Caco-2 (cell line): ENCODE measurements at places on chromosomes 12 and 14.

DNA sequence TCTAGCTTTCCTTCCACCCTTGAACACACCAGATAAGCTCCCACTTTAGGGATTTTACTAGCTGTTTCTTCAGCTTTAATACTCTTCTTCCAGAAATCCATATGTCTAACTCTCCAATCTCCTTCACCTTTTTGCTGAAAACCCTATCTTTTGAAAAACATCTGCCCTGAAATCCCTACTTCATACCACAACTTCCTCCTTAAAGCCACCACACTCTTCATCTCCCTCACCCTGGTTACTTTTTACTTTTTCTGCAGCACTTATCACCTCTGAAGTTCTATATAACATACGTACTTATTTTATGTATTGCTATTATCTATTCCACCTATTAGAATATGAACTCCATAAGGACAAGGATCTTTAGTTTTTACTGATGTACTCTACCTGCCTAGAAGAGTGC lies 28.6 kb upstream of the PTPRQ start:
- H3K27me3 ChIP-seq, result no peaks in the 10 kb centered on the region
- no peaks in the 10 kb centered on the region for H3K4me1 ChIP-seq
- no peak for DNase-seq
- H3K4me3 ChIP-seq, result no peak overlapping the region

- no peak overlapping the region for H3K27ac ChIP-seq
- no peak overlapping the region for H3K4me3 ChIP-seq
- no peaks in the 10 kb centered on the region for H3K36me3 ChIP-seq
- H3K27me3 ChIP-seq, result no peaks in the 10 kb centered on the region
- peaks cover 8% of the 10 kb centered on the region for H3K4me1 ChIP-seq
Measured at GRCh38 chr12:6285532-6286306, 24.8 kb upstream of the PLEKHG6 start.

DNA sequence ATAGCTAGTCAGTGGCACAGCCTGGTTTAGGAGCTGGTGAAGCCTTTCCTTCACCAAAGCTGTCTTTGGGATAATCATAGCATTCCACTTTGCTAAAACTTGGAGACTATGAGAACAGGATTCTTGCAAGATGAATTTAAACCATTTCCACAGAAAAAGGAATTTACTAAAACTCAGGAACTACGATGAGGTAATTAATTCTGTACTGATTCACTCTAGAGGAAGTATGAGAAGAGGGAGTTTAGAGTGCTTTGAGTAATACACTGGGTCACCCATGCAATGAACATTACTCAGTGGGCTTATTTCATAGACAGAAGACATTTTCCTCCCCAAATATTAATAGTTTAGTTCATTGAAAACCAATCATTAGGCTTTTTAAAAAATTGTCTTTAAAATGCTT lies 73.0 kb downstream of the RMST start:
- no peak overlapping the region for H3K4me3 ChIP-seq
- H3K36me3 ChIP-seq, result no peaks in the 10 kb centered on the region
- H3K27me3 ChIP-seq, result no peaks in the 10 kb centered on the region
- DNase-seq, result no peak
- no peaks in the 10 kb centered on the region for H3K4me1 ChIP-seq
- H3K27ac ChIP-seq, result no peak overlapping the region

DNA sequence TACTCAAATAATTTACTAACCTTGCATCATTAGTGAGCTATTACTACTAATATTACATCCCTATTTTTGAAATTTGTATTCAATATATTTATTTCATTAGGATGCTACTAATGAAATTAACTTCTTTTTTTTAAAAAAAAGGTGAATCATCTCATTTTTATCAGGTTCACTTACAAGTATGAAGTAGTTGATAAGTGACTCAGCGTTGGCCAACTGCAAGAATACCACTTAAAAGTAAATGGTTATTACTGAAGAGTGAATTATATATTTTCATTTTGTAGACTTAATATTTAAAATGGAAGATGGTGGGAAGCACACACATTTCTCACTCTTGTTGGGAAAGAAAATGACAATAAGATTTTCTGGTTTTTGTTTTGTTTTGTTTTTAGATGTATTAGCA lies 19.6 kb downstream of the OR4N2 start:
- no peaks in the 10 kb centered on the region for H3K36me3 ChIP-seq
- H3K4me1 ChIP-seq, result no peaks in the 10 kb centered on the region
- H3K27me3 ChIP-seq, result no peaks in the 10 kb centered on the region
- no peak overlapping the region for H3K27ac ChIP-seq

- H3K36me3 ChIP-seq, result no peaks in the 10 kb centered on the region
- H3K27ac ChIP-seq, result no peak overlapping the region
- H3K27me3 ChIP-seq, result no peaks in the 10 kb centered on the region
- no peak overlapping the region for H3K4me3 ChIP-seq
- no peak for DNase-seq
- no peaks in the 10 kb centered on the region for H3K4me1 ChIP-seq
Measured at GRCh38 chr12:61414470-61414869, 845.7 kb upstream of the USP15 start.

DNA sequence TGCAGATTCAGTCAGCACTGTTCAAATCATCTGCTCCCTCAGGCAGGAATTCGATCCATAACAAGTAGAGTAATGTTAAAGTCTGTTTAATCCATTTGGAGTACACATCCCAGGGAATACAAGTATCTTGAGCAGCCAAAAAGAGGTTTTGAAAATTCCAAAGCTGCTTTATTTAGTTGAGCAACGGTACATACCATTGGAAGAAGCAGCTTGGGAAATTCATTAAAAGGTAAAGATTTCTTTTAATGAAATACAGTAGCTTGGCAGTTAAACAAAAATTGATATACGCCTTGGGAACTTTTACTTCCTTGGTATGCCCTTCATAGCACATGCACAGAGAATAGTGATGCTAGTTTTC lies 153.8 kb downstream of the LRIG3 start:
- H3K27me3 ChIP-seq, result no peaks in the 10 kb centered on the region
- DNase-seq, result no peak
- no peak overlapping the region for H3K4me3 ChIP-seq
- no peaks in the 10 kb centered on the region for H3K36me3 ChIP-seq
- H3K4me1 ChIP-seq, result peaks cover 19% of the 10 kb centered on the region
- peak overlapping the region; percentile 91 for H3K27ac ChIP-seq

DNA sequence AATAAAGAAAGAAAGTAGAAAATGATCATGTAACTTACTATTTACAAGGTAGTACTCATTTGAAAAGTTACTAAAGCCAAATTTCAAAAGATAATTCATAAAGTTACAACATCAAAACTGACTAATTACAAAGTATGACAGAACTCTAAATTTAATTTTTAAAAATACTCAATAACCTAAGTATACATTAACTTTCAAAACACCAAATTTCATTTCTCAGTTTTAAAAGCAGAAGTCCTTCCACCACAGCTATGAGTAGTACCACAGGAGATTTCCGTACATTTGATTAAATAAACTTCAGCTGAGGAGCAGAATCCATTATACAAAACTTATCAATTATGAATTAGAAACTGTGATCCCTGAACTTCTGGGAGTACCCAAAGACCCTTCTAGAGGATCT lies 100.8 kb upstream of the BBS10 start:
- H3K27me3 ChIP-seq, result no peaks in the 10 kb centered on the region
- H3K36me3 ChIP-seq, result no peaks in the 10 kb centered on the region
- H3K27ac ChIP-seq, result no peak overlapping the region
- no peak overlapping the region for H3K4me3 ChIP-seq
- peaks cover 44% of the 10 kb centered on the region for H3K4me1 ChIP-seq

DNA sequence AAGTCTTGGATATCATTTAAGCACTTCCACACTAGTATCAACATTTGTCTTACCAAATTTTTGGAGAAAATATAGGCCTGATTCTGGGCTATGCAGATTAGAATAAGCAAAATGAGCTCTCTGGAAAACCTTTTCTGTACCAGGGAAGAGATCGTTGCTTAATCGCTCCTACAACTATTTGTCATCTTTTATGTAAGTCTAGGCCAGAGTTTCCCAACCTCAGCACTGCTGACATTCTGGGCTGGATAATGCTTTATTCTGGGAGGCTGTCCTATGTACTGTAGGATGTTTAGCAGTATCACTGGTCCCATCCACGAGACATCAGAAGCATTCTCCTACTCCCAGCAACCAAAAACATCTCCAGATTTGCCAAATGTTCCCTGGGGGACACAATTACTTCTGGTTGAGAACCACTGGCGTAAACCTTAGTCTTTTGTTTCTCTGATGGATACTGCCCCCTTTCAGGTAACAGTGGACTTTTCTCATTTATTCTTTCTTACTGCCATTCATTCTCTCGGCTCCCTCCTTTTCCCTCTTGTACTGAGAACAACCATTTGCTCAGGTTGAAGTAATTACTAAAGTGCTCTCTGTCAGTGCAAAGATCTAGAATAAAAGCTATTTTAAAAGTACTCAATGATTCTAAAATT lies 316.9 kb upstream of the E2F7 start:
- no peak for DNase-seq
- H3K36me3 ChIP-seq, result no peaks in the 10 kb centered on the region
- no peaks in the 10 kb centered on the region for H3K4me1 ChIP-seq
- H3K27me3 ChIP-seq, result no peaks in the 10 kb centered on the region
- no peak overlapping the region for H3K4me3 ChIP-seq
